ENCODE measurements at places on chromosomes 12 and 14.

- DNase-seq: no peak
These were observed 408.2 kb downstream of the AEBP2 start for GRCh38 chr12:19847294-19848059.

- DNase-seq: no peak
These were observed 2.9 kb downstream of the RNF212B start for GRCh38 chr14:23240661-23241060.

DNA sequence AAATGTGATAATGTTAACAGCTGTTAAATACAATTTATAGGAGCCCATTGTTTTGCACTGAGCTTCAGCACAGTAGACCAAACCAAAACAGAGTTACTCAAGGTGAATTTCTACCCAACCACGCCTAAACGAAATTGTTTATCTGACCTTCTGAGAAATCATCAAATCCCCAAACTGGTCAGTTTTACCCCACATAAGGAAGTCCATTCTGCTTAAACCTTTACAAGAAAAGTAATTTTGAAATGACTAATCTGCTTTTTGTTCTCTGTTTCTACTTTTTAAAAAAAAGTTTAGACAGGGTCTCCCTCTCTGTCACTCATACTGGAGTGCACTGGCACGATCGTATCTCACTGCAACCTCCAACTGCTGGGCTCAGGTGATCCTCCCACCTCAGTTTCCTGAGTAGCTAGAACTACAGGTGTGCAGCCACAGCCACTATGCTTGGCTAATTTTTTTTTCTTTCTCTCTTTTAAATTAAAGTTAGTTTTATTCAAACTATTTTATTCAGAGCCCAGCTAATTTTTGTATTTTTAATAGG is 1.4 kb upstream of the RNF10 start:
- DNase-seq: no peak

DNA sequence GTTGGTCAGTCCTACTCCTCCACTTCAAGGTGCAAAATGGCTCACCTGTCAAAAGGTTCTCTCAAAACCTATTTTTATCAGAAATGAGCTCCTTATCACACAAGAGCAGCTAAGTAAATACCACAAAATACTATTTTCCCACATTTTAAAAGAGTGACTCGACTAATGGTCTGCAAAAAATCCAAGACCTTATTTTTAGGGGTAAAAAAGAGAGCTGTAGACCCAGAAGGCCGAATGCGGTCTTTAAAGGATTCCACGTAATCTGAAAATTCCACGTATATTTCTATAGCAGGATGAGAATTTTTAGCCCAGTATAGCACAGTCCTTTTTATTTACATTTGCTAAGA is 3.8 kb downstream of the C14orf93 start:
- DNase-seq: no peak

DNA sequence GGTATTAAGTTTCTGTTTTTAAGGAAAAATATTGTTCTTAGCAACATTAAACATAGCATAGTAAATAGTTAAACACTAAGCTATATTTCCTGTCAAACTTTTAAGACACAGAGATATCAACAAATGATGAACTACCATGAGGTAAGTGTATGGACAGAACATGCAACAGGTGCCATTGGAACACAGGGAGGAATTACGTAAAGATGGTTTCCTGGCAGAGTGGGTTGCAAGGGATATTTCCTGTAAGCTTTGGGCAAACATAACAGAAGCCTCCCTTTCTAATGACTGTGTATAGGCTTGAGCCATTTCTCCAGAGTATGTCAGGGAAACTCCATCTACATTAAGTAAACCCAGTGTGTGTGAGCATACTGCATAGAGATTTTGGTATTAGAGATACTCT is 31.7 kb upstream of the HELB start:
- DNase-seq: no peak

DNA sequence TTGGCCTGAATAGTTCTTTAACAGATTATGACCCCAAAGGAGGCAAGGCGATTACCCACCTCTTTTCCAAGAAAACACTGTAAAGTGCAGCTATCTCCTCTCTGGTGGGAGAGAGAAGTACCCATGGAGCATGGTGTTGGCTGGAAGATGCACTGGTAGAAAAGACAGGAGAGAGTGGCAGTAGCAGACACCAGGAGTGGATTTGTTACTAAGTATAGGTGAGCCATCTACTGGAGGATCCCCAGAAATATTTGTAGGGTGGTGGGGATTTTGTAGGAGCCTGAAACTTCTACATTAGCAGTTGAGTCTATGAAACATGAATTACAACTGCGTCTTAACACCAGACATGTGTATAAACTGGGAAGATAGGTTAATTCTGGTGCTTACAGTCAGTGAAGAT is 148.0 kb downstream of the SLC38A4 start:
- no peak for DNase-seq

DNA sequence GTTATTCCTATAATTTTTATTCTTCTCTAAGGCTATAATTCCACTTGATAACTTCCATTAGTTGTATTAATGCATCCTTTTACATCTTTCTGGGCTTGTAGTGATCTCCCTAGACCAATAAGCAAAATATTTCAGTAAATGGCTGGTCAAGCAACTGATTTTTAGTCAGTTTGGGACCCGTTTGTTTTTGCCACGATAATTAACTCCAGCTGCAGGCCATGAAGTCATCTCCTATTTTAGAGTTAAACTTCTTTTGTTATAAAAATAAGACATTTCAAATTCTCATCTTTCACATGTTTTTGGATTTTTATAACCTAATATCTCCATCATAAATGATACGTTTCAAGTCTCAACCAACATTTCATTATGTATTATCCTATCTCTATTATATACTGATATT is 49.4 kb downstream of the MAGOHB start:
- DNase-seq: no peak

DNA sequence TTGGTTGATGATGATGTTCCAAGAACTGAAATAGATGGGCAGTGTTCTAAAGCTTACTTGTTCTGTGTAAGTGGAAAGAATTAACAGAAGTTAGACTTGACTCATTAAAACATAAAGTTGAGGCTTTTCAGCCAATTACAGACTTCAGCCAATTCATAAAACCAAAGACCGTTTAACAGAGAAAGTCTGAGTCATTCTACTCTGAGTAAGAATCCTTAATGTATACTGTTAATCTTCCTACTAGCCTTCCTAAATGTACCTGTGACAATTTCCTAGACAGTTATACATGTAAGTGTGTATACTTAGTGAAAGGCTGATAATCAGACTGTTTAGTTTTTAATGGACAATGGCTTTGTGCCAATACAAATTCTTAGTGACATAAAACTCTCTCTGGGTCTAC is 681.0 kb downstream of the RPL10L start:
- DNase-seq: no peak

DNA sequence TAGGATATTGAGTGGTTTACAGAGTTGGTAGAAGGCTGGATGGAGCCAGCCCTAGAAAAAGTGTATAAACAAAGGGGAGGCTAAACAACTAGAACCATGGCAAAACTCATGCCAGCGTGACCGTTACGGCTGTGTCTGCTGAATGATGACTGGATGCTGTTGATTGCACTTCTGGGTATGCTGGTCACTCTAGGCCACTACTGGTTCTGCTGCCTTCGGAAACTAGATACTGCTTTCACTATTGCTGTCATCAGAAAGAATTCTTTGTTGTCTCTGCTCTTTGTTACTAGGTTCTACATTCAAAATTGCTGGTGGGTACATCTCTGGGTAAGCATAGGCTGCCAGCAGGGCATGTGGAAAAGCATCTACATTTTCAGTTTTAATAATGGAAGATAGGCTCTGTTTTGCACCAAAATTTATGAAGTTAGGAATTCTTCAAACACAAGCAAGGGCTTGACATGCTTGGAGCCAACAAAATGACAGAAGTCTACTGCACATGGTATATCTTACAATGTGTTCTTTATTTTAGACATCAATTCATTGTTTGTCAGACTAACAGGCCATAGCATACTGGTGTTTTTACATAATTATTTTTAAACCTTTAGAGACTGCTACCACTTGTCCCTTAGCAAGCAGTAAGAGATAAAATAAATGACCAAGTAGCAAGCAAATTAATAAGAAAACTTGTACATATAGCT is 15.4 kb downstream of the MON2 start:
- DNase-seq: no peak

DNA sequence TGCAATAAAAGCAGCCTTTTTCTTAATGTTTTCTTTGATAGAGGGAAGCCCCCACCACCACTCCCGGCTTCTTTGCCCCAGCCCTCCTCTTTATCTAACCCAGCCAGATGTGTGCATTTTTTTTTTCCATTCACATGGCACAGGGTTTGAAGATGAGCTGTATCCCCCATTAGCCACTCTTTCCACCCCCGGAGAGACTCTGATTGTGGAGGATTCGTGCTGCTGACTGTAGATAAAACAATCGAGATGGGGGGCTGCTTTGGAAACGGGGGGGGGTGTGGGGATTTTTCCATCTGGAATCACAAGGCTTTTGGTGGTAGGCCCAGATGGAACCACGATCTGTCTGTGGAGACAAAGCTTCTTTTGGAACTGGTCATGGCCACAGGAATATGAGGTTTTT is 46.2 kb upstream of the VASH1 start:
- no peak for DNase-seq

DNA sequence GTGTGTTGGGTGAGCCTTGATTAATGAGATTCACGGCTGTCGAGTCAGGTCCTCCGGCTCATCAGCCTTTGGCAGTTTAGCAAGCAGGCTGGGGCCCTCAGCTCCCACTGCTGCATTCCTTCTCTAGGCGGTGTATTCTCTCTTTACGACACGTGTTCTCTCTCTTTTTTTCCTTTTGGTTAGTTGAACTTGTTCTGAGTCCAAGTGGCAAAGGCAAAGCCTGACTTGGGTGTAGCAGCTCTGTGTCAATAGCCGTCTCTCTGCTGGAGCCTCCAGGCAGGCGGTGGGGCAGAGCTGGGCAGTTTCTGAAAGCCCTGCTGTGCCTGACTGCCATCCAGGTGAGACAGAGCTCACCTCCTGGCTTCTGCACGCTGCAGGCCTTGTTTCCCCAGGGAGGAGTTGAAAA is 46.6 kb downstream of the SUSD6 start:
- DNase-seq: no peak

DNA sequence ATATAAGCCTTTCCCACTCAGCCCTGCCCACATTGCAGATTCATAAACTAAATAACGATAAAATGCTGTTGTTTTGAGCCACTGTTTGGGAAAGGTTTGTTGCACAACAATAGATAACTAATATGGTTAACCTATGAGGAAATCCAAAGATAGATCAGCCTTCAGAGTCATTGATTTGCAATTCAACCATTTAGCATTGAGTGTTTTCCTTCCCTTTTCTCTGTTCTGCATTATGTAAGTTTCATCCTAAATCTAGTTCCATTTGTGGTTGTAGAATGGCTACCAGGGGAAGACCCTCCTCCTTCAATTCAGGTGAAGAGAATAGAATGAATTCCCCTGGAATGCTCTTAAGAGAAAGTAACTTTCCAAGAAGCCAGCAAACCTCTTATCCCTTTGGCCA is 19.6 kb downstream of the TC2N start:
- no peak for DNase-seq

DNA sequence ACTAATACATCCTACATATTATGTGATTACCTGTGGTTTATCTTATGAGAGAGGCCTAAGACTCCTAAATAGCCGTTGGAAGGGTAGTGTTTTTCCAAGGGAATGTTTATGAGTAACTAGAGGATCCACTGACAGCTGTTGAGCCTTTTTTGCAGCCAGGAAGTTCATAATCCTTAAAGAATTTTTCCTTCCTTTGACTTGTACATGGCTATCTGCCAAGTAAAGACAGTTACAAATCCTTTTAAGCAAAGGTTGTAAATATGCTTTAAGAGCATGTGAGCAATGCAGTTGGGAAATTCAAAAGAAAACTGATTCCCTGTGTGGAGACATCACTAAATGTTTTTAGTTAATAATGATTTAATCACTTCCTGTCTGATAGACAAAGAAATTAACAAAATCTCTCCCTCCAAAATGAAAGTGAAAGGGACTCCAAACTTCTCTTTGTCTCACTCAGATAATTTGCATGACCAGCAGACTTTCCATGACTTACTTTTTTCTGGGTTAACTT is 333.8 kb downstream of the PDZRN4 start:
- DNase-seq: no peak

- DNase-seq: no peak
These were observed 45.7 kb upstream of the CPM start for GRCh38 chr12:68978678-68979077.

DNA sequence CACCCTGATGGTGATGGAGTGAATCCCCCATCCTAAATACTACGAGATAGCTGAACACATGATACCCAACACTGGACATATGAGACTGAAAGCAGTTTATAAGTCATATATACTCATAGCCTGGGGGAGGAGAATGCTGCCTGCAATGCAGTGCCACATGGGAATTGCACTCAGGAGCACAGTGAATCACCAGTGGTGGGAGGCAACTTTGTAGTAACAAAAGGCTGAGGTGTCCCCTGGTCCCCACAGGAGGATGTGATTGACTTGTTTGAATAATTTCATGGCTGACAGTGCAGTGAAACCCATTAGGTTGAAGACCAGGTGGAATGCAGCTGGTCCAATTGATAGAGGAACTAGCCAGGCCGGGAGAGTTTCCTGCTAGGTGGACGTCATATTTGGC is 20.2 kb downstream of the CCDC38 start:
- no peak for DNase-seq

DNA sequence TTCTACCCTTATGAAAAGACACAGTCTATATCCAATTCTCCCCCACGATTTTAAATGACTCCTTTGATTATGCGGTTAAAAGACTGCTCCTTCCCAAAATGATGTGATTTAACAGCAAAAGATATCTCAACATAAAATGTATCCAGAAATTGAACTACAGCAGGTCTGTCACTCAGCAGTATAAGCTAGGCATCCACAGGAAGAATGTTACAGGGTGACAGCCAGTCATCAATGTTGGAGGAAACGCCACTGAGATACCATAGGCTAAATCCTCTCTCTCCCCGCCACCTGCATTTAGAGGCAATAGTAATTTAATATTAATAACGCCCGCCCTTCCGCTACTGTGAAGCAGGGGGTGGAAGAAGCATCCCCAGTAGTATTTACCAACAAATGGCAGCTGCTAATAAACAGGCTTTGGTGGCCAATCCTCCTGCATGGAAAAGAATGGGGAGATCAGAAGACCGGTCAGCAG is 613 bp downstream of the RECQL start:
- no peak for DNase-seq

DNA sequence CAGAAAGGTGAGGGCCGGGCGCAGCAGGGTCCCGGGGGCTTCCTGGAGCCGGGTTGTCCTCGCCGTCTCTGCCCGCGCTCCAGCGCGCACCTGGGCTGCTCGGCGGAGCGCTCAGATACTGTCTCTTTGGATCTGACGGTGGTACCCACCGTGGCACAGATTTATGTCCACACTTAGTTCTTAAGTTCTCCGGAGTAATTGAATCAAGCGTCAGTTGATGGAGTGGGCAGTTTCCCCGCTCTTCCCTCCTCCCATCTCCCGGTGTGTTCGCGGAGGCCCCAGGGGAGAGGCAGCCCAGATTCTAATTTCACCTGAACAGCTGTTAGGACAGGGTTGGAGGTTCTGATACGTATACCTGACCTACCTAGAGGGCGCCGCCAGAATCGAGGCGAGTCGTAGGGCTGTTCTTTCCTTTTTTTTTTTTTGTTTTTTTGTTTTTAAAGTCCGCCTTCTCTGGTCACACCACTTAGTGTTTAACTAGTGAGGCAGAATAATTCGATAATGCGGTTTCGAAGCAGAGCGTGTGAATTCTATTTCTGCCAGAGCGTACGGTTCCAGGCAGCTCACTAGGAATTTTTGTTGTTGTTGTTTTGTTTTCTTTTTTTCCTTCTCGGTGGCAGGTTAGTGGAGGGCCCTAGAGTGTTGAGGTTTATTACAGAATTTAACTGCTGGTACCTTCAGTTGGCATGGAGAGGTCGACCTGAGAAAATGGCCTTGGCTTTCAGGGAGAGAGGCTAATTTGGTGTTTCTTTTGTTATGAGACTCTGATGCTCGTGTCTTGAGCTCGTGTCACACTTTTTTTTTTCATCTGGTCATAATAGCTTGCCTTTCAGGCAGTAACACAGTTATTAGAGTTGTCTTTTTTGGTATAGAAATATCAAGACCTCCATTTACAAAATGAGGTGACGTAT is 22.3 kb upstream of the GNS start:
- no peak for DNase-seq
